Inflammatory macrophage (primary cell): ENCODE measurements at places on chromosomes 3 and 15.

- no peak for DNase-seq
Measured at GRCh38 chr3:180420016-180420415, 181.9 kb upstream of the TTC14 start.

GRCh38 chr15:26087395-26087794, 224.3 kb upstream of the ATP10A start:
- no peak for DNase-seq

- peak; percentile 32 for DNase-seq
Measured at GRCh38 chr3:107928084-107928445, 162.8 kb downstream of the CD47 start.

DNA sequence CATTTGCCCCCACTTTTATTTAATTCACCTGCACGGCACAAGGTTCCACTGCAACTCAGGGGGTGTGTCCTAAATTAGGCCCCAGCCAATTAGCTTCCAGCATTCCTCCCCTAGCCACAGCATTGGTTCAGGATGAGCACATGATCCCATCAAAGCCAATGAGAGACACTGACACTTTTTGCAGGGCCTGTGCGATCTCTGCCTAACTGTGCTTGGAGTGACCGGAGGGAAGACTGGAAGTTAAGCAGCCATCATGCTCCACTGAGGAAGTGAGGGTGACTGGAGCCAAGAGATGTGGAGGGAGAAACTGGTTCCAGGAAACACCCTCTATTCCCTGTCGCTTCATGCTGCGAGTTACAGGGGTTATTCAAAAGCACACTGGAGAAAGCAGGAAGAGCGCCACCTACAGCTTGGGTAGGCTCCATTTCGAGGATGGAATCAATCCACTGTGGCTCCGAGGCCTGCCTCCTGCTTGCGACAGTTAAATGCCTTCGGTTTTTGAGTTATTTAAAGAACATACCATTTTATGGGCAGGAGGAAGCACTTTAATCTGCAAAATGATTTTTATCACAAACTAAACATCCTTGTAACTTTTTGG, 122.2 kb upstream of the WNT5A start:
- no peak for DNase-seq

- DNase-seq, result no peak
Measured at GRCh38 chr15:98420837-98421236, 227.5 kb upstream of the IGF1R start.

DNA sequence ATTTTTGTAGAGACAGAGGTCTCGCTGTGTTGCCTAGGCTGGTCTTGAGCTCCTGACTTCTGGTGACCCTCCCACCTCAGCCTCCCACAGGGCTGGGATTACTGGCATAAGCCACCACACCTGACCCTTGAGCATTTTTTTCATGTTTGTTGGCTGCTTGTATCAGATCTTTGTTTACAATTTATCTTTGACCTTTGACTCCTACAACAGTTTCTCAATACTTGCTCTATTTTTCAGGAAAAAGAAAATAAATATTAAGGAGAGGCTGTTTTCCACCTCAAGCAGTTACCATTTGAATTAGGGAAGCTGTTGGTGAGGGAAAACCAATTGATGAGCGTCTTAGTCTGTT, 44.5 kb downstream of the LIMD1 start:
- no peak for DNase-seq

GRCh38 chr15:34896183-34896582, 73.4 kb downstream of the AQR start:
- no peak for DNase-seq

- DNase-seq, result no peak
Measured at GRCh38 chr15:61342390-61342789, 113.3 kb upstream of the RORA start.

GRCh38 chr15:45174577-45174976, 13.2 kb downstream of the SHF start:
- no peak for DNase-seq

- no peak for DNase-seq
Measured at GRCh38 chr15:53522991-53523390, 236.5 kb downstream of the WDR72 start.

DNA sequence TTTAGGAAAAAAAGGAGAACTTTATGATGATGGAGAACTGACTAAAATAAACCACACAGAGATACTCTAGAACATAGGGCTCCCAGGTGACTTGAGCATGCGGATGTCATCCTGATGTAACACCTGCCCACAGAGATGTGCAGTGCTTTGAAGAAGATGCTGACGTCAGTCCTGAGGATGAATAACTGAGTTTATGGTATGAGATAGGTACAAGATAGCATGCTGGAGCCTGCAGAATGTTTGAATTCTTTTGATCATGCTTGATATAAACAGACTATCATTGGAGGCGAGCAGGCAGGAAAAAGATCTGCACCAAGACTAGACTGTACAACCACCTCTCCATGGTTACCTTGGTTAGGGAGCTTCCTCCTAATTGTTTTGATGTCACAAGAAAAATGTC, 12.4 kb downstream of the CCR4 start:
- DNase-seq, result peak; percentile 32

- DNase-seq, result no peak
Measured at GRCh38 chr15:37446921-37447320, 346.6 kb upstream of the MEIS2 start.

- DNase-seq, result no peak
Measured at GRCh38 chr3:156732715-156733421, 58.5 kb downstream of the TIPARP start.

DNA sequence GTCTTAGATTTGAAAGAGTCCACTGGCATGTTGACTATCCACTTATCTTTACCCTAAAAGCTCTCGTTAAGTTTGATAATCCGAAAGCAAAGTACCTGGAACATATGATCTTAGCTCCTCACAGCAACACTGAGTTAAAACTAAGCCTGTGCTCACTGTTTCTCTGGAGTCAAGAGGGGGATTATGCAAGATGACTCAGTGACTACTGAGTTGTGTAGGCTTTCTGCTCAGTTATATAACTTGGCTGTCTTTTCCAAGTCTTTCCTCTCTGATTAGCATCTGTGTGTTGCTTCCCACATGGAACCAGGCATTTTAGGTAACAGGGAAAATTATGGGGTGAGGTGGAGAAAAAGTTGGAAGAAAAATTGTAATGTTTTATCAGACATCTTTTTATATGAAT, 31.2 kb upstream of the MYO5C start:
- no peak for DNase-seq

GRCh38 chr3:64318668-64319271, 93.5 kb upstream of the PRICKLE2 start:
- DNase-seq, result no peak
